ENCODE measurements at places on chromosomes 16 and 17.

DNA sequence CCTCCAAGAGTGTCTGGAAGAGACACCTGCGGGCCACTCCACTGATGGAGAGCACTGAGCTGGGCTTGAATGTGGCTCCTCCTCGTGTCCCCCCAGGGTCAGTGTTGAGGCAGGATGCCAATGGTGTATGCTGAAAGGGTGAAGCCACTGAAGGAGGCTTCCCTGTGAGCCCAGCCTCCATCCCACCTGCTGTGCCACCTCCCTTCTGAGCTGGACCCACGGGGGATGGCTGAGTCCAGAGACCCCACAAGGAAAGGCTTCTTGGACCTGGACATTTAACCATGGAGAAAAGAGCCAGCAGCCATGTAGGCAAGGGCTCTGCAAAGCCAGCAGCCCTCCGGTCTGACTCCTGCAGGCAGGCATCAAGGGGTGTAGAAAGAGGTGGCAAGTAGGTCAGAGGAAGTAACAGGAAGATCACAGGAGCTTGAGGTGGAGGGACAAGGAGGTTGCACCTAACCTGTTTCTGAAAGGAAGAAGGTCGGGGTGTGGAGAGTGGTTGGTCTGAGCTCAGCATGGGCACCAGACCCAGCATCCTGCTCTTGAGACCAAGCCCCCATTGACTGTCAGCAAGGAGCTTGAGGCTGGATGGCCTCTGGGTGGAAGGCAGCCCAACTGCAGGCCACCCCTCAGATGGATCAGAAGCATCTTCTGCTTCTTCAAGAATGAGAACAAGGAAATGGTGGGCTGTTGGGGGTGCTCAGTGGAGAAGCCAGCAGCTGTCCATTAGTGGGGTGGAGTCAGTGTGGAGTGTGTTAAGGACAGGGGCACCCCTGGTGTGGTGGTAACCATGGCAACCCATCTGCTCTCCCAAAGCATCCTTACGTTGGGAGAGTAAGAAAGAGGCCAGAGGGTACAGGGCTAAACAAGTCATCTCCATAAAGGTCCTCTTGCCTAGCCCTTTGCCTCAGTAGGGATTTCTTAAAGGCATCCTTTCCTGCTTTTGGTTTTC lies 80.7 kb downstream of the PLD6 start:
- DNase-seq, result no peak

DNA sequence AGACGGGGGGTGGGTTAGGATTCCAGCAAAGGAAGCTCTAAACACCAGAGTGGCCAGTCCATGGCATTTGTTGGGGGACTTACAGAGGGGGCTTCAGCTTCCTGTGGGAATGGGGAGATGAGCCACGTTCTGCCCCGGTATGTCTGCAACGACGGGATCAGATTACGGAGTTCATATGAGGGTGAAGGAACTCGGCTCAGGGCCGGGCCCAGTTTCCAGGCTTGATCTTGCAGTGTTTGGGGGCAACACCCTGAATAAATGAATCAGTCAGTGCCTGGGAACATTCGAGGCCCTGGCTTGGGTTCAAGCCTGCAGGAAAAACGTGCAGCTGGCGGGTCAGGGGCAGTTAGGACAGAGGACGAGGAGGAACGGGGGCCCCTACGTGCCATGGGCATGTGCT lies 54.0 kb downstream of the JPH3 start:
- no peak for DNase-seq

- DNase-seq, result no peak
Observed at GRCh38 chr17:29682054-29682453, 59.3 kb upstream of the CORO6 start.

GRCh38 chr16:87006789-87007745 lies 310.1 kb downstream of the C16orf95 start:
- DNase-seq, result peak; percentile 23

DNA sequence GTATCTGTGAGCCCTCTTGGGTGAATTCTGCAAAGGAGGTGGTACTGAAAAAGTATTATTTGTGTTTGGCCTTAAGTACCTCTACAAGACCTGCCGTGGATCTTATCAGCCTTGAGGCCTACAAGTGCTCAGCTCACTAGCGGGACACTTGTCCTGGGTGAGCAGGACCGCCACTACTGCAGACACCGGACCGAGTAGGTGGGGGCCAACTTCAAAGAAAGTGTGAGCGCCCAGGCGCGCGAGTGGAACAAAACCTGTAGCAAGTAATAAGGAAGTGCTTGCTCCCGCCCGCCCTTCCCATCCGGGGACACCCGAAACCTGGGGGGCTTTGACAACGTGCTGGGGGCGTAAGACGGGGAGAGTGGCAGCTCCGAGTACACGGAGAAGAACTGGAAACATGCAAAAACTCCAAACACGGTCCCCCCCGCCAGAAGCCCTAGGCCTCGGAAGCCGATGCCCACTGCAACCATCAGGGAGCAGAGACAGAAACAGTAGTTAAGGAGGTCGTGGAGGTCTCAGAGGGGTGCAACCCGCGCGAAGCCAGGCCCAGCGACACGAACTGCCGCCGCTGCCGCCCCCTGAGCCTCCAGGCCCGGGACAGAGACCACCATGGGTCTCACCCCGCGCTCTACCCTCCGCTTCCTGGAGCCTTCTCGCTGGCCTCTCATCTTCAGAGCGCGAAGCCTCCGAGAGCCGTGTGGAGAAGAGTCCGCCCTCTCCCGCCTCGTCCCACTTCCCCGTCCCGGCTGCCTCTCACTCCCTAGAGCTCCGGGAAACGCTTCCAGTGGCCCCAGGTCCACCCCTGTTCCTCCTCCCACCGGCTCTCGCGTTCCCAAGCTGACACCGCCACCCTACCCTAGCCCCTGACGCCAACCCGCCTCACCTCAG lies 537 bp downstream of the CNOT1 start:
- peak; percentile 7 for DNase-seq

DNA sequence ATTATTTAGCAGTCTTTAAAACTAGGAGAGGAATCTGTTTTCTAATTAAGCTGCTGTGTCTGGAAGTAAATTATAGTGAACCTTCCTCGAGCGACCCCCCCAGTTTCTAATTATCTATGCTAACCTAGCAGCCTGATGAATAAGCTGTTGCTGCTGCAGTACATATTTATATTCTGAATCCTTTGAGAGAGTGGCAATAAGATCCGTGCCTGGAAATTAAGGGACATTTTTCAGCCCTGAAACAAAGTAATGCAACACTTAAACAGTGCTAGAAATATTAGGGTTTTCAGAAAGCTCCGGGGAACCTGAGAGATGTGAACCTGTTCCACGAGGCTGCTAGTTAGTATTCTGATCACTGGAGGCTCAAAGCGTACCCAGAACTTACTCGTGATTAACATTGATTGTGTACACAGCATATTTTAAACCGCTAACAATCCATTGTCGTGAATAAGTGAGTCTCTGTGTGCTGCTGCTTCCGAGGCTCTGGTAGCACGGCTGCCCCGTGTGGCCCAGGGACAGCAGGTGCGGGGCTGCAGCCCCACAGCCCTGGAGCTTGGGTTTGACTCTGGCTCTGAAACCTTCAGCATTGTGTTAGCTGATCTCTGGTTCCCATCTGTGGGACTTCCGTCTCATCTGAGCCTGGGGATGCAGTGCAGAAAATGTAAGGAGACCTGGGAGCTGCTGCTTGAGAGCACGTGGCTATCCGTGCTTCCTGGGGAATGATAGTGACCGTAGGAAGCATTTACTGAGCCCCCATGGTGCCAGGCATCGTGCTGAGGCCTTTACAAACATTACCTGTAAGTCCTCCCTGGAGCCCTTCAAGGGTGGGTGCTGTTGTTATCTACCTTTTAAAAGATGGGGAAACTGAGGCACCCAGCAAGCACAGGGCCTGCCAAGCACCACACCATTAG lies 190.9 kb upstream of the CHMP6 start:
- DNase-seq, result no peak

DNA sequence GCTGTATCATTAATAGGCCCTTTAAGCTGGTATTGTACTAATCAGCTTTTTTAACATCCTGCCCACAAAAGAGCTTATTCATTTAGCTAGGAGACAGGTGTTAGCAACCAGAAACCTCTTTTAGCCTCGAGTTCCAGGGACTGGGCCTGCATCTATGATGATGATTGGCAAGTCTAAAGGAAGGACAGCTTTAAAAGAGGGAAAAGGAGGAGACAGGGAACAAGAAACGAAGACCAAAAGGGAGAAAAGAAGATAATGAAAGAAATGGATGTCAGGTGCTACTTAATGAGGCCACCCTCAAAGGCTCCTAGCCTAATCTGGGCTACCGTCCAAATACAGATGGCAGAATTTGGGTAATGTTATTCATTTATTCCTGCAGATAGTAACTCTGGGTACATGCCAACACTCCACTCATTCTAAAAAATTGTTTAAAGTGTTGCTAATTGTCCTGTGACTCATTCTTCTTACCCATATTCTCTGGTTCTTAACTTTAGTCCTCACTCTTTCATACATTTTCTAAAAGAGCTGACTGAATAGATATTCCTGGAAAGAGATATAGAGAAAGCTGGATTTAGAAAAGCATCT lies 18.7 kb upstream of the RFFL start:
- peak; percentile 87 for DNase-seq

- no peak for DNase-seq
Observed at GRCh38 chr17:16938496-16939207, 33.3 kb downstream of the TNFRSF13B start.

- no peak for DNase-seq
Observed at GRCh38 chr16:4136229-4136813, 20.1 kb upstream of the ADCY9 start.

- DNase-seq, result no peak
Observed at GRCh38 chr17:83058266-83058798, 21.1 kb upstream of the METRNL start.

GRCh38 chr17:69593351-69593715 lies 178.8 kb downstream of the MAP2K6 start:
- DNase-seq, result no peak

- no peak for DNase-seq
Observed at GRCh38 chr17:74552037-74552436, 6.1 kb upstream of the CD300C start.

- no peak for DNase-seq
Observed at GRCh38 chr16:21145738-21146137, 4.9 kb downstream of the DNAH3 start.

DNA sequence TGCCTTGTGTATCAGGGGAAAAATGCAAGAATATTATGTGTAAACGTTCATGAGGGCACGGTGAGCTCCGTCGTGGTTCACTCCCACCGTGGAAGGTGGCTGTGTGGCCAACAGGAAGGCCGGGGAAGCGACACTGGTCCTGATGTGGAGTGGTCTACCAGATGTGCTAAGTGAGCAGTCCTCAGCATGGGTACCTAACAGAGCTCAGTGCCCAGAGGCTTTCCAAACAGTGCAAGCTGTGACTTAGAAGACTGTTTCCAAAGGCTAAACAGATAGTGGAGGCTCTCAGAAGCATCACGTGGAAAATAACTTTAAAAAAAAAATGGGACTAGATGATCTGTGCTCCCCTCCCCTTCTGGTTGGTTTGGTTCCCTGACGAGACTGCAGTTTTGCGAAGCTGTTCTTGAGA lies 199.3 kb upstream of the CHMP6 start:
- DNase-seq, result no peak

GRCh38 chr16:80433623-80434022 lies 107.2 kb upstream of the DYNLRB2 start:
- peak; percentile 3 for DNase-seq

- DNase-seq, result no peak
Observed at GRCh38 chr17:40625311-40625710, 22.3 kb downstream of the SMARCE1 start.

GRCh38 chr16:85463672-85464382 lies 149.3 kb upstream of the GSE1 start:
- DNase-seq, result no peak

DNA sequence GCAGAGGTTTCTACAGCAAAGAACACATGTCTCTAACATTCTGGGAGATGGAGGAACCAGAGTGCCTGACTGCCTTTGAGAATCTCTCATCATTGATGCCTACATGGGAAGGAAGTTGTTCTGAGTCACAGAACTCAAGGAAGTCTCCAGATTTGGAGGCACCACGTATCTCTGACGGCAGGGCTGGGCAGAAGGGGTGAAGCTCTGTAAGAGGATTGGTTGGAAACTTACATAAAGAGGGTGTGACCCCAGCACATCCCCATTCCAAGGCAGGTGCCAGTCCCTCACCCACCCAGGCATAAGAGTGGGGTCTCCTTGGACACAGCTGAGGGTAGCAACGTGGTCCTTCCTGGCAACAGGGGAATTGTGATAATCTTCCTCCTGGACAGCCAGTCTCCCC lies 17.4 kb downstream of the TNFRSF13B start:
- no peak for DNase-seq

DNA sequence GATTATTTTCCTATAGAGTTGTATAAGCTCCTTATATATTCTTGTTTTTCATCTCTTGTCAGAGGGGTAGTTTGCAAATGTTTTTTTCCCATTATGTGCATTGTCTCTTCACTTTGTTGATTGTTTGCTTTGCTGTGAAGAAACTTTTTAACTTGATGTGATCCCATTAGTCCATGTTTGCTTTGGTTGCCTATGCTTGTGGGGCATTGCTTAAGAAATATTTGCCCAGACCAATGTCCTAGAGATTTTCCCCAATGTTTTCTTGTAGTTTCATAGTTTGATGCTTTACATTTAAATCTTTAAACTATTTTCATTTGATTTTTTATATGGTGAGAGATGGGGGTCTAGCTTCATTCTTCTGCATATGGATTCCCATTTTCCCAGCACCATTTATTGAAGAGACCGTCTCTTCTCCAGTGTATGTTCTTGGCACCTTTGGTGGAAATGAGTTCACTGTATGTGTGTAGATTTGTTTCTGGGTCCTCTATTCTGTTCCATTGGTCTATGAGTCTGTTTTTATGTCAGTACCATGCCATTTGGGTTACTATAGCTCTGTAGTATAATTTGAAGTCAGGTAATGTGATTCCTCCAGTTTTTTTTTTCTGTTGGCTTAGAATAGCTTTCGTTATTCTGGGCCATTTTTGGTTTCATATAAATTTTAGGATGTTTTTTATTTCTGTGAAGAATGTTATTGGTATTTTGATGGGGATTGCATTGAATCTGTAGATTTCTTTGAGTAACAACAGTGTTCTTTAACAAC lies 165.8 kb downstream of the ABCA8 start:
- no peak for DNase-seq

- no peak for DNase-seq
Observed at GRCh38 chr16:53984936-53985335, 281.0 kb downstream of the FTO start.

DNA sequence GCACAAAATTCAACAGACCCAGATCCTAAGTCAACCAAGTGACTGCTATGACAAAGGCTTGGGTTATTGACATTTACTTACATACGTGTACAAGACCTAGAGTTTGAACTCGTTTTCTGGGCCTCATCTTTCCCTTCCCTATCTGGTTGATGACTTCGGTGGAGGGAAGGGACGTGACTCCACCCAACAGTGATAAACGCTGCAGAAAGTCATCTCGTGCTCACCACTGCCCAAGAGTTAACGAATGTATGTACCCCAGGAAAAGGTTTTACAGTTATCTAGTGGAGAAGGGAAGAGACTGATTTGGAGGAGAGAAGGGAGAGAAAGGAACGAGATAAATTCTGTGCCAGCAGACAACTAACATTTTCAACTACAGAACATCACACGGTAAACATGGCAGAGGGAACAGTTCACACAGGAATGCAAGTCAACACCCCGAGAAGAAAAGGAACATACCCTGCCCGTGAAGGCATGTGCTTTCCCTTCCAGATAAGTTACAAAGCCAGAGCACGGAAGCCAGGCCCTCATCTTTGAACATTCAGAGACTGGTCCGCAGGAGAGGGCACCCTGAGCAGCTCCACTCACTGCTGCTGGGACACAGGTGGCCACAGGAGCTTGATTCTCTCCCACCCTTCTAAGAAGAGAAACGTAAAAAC lies 13.9 kb upstream of the CYTH1 start:
- no peak for DNase-seq

Measured in fibroblast of upper back skin (primary cell).